Epithelial cell of alveolus of lung (primary cell): ENCODE measurements at places on chromosomes 16 and 17. TPM values are rescaled to one million over a fixed set of nuclear protein-coding genes. Genes with fewer than 3 reads are reported as not detected.

The TMEM204 gene
- total RNA-seq, result 15.6 and 18.5 TPM in 2 replicates

The ERN2 gene
- total RNA-seq, result under 0.01 TPM in 1 of 2 replicates, not detected in the other

The ADAMTS18 gene
- 0.16 and 1.3 TPM in 2 replicates for total RNA-seq

The CD300LF gene
- total RNA-seq, result not detected in 2 replicates

The TLCD2 gene
- total RNA-seq, result 1.2 and 8.4 TPM in 2 replicates

The CHST4 gene
- total RNA-seq, result not detected in 2 replicates

The MYL11 gene
- total RNA-seq, result 21.2 TPM in 1 of 2 replicates, not detected in the other

The ARHGAP44 gene
- total RNA-seq, result 1.1 and 1.7 TPM in 2 replicates

The SRCIN1 gene
- total RNA-seq, result not detected in 2 replicates

The IRX6 gene
- total RNA-seq, result not detected in 2 replicates

The CCDC154 gene
- total RNA-seq, result 0.80 TPM in 1 of 2 replicates, not detected in the other

The KDM6B gene
- total RNA-seq, result 3.6 and 12.4 TPM in 2 replicates

The CASKIN1 gene
- under 0.01 and 0.08 TPM in 2 replicates for total RNA-seq

The RHBDL3 gene
- 0.26 TPM in 1 of 2 replicates, not detected in the other for total RNA-seq

The TEKT5 gene
- total RNA-seq, result not detected in 2 replicates

The CPSF4L gene
- 0.96 TPM in 1 of 2 replicates, not detected in the other for total RNA-seq

The ROGDI gene
- total RNA-seq, result 12.9 and 19.8 TPM in 2 replicates

The SCNN1G gene
- 0.08 and 0.13 TPM in 2 replicates for total RNA-seq

The C16orf96 gene
- not detected in 2 replicates for total RNA-seq

The COX11 gene
- 41.0 and 67.6 TPM in 2 replicates for total RNA-seq

The KRT32 gene
- total RNA-seq, result 0.13 TPM in 1 of 2 replicates, not detected in the other

The KCNJ18 gene
- not detected in 2 replicates for total RNA-seq

The PSMD11 gene
- total RNA-seq, result 28.8 and 61.5 TPM in 2 replicates

The CLUH gene
- 29.2 and 33.7 TPM in 2 replicates for total RNA-seq

The SRCAP gene
- total RNA-seq, result 14.7 and 25.2 TPM in 2 replicates

The NPIPA3 gene
- total RNA-seq, result 0.24 and 0.52 TPM in 2 replicates

The KRT40 gene
- total RNA-seq, result not detected in 2 replicates

The TEX2 gene
- total RNA-seq, result 11.6 and 15.0 TPM in 2 replicates

The MYH2 gene
- total RNA-seq, result 1.8 TPM in 1 of 2 replicates, not detected in the other

The SLC4A1 gene
- total RNA-seq, result not detected in 2 replicates

The RAMP2 gene
- total RNA-seq, result 0.78 TPM in 1 of 2 replicates, not detected in the other

The SNX20 gene
- not detected in 2 replicates for total RNA-seq

The RNF40 gene
- total RNA-seq, result 49.6 and 90.0 TPM in 2 replicates

The NDUFB10 gene
- 289 and 350 TPM in 2 replicates for total RNA-seq
